ENCODE measurements at places on chromosomes 5 and 9.

GRCh38 chr5:109852371-109853155 is 162.8 kb downstream of the MAN2A1 start:
- no peak for DNase-seq

GRCh38 chr9:136059321-136059791 is 35.7 kb downstream of the NACC2 start:
- no peak for DNase-seq

DNA sequence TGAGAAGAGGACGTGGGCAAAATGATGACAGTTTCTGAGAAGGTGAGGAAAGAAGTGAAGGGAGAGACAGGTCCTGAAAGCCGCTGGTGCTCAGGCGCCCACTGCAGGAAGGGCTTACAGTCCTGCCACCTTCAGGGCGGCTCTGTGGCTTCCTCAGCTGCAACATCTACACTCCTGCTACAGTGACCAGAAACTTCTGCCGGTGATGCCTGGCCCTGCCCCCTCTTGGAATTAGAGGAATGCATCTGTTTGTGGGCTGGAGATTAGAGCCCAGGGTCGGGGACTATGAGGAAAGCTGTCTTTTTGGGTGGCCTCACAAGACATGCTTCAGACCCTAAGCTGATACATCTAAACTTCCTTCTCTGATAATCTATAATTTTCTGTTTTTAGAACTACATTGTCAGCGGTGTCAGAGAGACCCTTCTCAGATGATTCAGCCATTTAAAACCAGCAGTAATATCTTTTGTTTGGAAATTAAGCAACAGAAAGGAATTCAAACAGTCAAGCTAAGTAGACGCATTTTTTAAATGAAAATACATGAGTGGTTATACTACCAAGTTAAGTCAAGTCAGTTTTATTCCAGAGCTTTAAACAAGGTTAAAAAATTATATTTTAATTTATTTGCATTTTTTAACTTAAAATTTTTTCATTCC is 30.4 kb downstream of the PRDM6 start:
- no peak for DNase-seq

DNA sequence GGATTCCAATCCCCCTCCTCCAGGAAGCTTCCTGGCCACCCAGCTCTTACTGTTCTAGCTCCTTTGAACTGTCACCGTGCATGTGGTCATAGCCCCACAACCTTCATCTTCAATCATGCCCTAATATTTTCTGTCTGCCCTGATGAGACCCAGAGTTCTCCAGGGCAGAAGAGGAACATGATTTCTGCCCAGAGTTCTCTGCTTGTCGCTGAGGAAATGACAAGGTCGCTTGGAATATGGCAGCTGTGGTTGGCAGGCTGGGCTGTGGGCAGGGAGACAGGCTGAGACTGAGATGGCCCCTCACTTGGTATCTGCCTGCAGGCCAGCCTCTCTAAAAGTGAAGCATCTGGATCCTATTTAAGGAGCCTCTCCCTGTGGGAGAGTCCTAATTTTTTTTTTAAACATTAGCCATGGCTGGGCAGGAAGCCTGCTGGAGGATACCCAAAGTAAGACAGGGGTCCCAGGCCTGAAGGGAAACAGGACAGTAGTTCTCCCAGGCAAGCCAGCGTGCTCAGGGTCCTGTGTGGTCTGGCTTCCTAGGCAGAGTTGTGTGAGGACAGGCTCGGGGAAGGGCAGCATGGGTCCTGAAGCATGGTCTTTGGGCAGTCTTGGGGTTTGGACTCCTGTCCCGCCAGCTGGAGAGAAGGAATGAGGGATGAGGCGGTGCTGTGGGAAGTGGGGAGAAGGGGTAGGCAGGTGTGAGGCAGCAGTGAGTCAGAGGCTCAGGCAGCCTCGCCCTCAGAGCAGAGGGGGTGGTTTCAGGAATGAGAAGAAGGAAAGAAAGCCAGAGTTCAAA is 242.1 kb downstream of the FSTL4 start:
- peak; percentile 50 for DNase-seq

DNA sequence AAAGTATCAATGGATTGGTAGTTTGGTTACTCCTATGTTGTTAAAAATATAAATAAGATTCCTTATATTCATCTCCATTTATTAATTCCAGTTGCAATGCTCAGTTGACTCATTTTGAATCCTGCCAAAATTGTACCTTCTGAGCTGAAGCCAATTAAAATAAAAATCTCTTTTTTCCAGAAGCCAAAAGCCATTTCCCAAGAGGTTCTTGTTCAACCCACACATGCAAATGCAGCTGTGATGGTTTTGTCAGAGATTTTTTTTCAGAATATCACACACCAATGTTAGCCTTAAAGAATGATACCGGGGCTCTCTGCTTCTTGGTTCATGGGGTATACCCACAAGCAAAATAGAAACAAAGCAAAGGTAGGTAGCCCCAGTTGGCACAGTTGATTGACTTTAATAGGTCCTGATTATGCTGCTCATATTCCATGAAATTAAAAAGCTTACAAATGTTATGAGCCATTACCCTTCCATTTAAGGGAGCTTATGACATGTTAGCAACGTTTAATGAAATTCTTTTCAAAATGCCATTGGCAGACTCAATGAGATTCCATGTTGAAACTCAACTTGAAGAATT is 208.0 kb downstream of the SGCD start:
- peak; percentile 27 for DNase-seq

- DNase-seq = no peak
Observed at GRCh38 chr5:54009828-54010227, 300.5 kb downstream of the ARL15 start.

DNA sequence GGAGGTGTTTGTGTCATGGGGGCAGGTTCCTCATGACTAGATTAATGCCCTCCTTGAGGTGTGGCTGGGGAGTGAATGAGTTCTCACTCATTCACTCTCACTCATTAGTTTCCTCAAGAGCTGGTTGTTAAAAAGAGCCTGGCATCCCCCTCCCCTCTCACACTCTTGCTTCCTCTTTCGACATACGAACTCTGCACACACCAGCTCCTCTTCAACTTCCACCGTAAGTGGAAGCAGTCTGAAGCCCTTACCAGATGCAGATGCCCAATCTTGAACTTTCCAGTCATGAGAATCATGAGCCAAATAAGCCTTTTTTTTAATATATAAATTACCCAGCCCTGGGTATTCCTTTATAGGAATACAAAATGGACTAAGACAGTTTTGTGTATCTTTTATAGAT is 82.5 kb downstream of the SPRY4 start:
- no peak for DNase-seq

GRCh38 chr5:59767211-59767605 is 126.3 kb downstream of the PDE4D start:
- DNase-seq = no peak

- DNase-seq = no peak
Observed at GRCh38 chr9:91746904-91747303, 203.1 kb downstream of the ROR2 start.

DNA sequence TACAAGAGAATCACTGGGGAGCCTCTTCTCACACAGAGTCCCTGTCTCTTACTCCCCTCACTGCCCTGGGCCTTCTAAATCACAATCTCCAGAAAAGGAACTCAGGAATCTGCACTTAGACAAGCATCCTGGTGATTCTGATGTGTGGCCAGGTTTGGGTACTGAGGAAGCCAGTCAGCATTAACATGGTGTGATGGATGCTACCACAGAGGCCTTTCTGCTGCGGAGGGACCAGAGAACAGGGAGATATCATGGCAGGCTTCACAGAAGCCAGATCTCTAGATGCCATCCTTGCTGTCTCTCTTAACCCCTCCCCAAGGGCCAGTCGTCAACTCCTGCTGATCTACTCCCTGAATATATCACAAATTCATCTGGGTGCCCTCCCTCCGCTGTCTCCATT is 1.6 kb downstream of the ANKS6 start:
- DNase-seq = no peak

- DNase-seq = no peak
Observed at GRCh38 chr9:86459599-86460155, 105.5 kb upstream of the TUT7 start.

- peak; percentile 84 for DNase-seq
Observed at GRCh38 chr5:14250084-14250695, 107.0 kb downstream of the TRIO start.

DNA sequence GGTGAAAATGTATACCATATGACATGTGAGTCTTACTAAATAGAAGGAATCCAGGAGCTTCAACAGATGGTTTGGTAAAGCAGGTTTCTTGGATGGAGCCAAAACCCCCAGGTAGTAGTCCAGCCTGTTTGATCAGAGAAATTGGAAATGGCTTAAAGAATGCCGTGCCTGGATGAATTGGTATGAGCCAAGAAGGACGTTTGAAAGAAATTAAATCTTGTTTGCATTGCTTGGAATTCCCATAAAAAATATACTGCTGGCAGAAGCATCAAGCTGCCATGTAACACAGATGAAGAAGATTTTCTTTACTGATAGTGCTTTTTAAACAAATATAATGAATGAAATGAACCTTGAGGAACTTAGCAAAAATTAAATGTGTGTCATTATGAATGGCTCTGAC is 176.3 kb downstream of the NPR3 start:
- no peak for DNase-seq

- no peak for DNase-seq
Observed at GRCh38 chr9:124480621-124480981, 26.6 kb downstream of the NR5A1 start.

GRCh38 chr5:75756981-75757380 is 39.7 kb upstream of the POC5 start:
- DNase-seq = no peak

DNA sequence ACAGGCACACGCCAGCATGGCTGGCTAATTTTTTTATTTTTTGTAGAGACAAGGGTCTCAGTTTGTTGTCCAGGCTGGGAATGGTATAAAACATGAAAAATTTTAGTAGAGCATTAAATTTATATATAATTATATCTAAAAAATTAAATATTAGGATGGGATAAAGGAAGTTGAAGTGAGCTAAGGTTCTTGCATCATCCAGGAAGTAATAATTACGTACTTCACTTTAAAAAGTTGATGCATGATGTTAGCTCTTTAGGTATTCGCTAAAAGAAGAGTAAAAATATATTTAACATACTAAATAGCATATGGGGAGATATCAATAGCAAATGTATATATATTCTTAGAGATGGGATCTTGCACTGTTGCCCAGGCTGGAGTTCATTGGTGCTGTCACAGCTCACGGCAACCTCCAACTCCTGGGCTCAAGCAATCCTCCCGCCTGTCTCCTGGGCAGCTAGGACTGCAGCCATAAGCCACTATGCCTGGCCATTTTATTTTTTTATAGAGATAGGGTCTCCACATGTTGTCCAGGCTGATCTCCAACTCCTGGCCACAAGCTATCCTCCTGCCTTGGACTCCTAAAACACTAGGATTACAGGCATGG is 12.3 kb downstream of the DCAF10 start:
- DNase-seq = no peak

DNA sequence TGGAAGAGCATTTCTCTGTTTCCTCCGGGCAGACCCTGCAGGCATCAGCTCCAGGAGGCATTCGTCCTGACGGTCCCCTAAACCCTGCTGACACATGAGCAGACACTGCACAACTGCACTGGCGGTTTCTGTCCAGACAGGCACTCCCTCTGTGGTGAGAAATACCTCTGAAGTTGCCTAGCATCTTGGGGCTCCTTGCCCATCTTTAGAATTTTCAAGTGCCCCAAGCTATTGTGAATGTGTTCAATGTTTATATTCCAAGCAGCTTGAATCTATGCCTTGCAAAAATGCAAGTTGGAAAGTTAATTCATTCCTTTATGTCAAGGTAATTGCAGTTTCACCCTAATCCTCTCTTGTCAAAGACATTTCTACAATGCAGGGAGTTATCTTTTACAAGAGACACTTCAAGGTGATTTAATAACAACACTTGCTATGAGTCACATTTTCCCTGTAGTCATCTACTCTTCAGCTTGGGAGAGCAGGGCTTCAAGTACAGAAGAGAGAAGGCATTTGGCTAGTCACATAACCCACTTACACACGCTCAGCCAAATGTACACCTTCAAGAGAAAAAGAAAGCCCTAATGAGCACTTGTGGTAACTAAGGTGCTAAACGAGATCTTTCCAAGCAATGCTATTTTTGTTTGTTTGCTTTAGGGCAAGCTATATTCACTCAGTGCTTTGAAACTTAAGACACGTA is 302.5 kb downstream of the MLLT3 start:
- DNase-seq = peak; percentile 44

- no peak for DNase-seq
Observed at GRCh38 chr5:13567819-13568218, 376.7 kb downstream of the DNAH5 start.

- no peak for DNase-seq
Observed at GRCh38 chr9:84779883-84780282, 110.4 kb downstream of the NTRK2 start.

- peak; percentile 37 for DNase-seq
Observed at GRCh38 chr9:130946766-130947617, 7.9 kb upstream of the FIBCD1 start.

- no peak for DNase-seq
Observed at GRCh38 chr5:77773734-77774280, 2.3 kb downstream of the TBCA start.

- DNase-seq = no peak
Observed at GRCh38 chr5:89992201-89992600, 417.4 kb downstream of the CETN3 start.

DNA sequence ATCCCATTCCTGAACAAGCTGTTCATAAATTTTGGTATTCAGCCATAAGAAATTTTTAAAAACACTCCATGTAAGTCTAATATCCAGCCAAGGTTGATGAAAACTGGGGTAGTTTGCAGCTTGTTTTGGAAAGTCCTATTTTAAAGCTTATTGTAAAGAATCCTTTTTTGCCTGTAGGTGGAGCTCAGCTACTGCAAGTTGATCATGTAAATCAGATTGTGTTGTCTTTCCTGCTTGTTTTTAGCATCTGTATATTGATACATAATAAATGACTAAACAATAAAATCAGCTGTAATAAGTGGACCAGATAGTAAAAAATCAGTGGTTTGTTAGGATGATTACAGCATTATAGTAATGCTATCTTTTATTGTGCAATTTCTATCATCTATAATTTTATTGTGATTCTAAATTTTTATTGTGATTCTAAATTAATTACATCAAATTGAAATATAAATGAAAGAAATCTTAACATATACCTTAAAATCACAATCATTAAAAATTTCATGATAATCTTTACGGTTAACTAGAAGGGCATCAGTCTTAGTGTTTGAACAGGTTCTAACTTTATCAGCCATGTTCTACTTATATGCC is 42.4 kb downstream of the CWC27 start:
- peak; percentile 28 for DNase-seq

DNA sequence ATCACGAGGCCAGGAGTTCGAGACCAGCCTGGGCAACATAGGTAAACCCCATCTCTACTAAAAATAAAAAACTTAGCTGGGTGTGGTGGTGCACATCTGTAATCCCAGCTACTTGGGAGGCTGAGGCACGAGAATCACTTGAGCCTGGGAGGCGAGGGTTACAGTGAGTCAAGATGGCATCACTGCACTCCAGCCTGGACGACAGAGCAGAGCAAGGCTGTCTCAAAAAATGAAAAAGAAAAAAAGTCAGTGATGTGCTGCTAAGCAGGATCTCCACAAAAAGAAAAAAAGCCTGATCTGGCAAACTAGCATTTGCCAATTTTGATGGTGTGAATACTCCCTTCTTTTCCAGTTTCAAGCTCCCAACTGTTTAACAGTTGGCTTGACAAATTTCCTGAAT is 21.9 kb downstream of the F2R start:
- no peak for DNase-seq

- no peak for DNase-seq
Observed at GRCh38 chr5:174444479-174445188, 279.7 kb upstream of the MSX2 start.
